Skin of body (tissue), 3 donors: ENCODE measurements at places on chromosomes 4 and X. TPM values are rescaled to one million over a fixed set of nuclear protein-coding genes. Genes with fewer than 3 reads are reported as not detected.
A peak's percentile ranks its signal among the peaks of the same experiment; 100 is the strongest.

DNA sequence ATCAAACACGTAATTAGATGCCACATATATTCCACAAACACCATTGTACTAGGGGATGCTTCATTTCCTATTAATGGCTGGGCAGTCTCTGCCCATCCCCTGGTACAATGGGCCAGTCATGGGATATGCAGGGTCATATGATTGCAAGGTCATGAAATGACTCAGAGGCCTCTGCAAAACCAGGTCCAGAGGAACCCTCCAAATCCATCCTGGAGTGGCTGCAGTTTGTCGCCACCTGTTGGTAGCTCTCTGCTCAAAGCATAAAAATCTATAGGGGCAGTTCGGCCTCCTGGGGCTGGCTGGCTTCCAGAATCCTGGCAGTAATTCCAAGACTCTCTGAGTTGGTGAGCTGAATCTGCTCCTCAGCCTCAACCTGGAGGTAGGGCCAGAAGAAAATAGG is 22.9 kb upstream of the PUDP start:
- no peak for DNase-seq

DNA sequence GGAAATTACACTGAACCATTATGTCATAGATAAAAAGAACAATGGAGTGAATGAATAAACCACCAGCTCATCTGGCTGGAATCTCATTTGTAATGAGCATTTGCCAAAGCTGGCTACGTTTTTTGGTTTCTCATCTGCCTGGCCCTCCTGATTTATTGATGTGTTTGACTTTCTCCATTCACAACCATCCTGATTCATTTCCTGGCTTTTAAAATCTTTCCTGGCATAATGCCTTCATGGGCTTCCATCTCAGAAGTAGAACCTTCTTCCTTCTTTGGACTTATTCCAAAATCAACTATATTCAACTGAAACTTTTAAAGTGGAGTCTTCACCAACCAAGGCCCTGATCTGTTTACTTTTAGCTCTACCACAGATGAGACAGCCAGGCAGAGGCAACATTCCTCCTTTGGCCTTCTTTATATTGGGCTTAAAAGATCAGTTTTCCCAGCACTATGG is 36.0 kb upstream of the ARSJ start:
- DNase-seq = no peak

DNA sequence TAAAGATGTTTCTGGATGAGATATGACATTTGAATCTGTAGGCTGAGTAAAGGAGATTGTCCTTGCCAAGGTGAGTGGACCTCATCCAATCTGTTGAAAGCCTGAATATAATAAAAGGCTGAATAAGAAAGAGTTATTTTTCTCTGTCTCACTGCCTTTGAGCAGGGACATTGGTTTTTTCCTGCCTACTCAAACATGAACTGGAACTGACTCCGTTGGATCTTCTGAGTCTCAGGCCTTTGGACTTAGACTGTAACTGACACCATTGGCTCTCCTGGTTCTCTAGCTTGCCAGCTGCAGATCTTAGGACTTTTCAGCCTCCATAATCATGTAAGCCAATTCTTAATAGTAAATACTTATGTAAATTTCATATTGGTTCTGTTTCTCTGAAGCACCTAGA is 43.5 kb downstream of the PPEF2 start:
- no peak for DNase-seq

GRCh38 chr4:189364032-189364449 is 576.6 kb upstream of the FRG1 start:
- no peak for DNase-seq

GRCh38 chr4:61507091-61507490 is 307.0 kb downstream of the ADGRL3 start:
- no peak for DNase-seq

DNA sequence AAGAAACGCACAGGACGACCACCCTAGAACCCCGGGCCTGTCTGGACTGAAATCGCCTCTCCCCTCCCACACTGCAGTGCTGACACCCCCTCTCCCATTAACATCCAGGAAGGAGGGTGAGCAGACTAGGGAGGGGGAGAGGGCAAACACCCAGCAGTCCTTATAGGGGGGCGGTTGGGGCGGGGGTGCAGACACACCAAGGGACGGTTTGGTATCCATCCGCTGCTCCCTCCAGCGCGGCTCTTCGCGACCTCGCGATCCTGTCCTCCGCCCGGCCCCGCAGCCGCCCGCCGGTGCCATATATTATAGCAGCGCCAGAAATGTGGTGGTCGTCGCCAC is 411 bp upstream of the GPRASP1 start:
- DNase-seq = no peak

DNA sequence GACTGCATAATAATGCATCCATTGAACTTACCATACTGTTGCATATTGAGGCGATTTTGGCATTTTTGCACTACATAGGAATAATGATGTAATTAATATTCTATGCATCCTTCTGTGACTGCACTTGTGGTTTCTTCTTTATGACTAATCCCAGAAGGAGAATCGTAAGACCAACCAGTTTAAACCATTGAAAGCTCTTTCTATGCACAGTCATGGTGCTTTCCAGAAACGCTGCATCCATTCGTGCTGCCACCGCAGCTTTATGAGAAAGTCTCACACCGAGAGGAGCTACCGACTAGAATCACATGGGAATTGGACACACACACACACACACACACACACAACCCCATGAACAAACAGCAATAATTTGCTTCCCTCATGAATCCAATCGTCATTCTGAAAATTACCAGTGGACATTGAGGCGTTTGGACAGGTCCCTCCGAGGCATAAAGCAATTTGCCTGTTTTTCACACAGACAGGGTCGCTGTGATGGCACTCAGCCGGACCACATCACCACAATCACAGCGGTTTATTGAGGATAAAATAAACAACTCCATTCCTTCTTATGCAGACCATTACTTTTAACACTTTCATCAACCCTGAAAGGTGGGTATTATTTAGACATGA is 64.2 kb downstream of the PACRGL start:
- DNase-seq = no peak

DNA sequence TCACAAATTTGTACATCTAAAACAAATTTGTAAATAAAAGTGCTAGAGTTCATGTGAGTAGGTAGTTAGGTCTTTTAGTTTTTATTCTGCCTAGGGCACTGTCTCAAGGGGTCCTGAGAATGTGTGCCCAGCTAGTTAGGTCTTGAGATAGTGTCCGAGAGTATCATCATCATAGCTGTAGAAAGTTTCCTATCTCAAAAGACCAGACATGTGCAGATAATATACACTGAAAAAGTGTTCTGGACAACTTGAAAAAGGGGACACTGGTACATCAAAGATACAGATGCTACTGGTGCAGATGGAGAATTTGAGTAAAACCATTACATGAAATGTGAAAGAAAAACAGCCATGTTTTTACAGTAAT is 1.8 kb upstream of the ZCCHC4 start:
- DNase-seq = no peak

- peak; percentile 62 for DNase-seq
These were observed 635.9 kb upstream of the FRG1 start for GRCh38 chr4:189304809-189305208.

DNA sequence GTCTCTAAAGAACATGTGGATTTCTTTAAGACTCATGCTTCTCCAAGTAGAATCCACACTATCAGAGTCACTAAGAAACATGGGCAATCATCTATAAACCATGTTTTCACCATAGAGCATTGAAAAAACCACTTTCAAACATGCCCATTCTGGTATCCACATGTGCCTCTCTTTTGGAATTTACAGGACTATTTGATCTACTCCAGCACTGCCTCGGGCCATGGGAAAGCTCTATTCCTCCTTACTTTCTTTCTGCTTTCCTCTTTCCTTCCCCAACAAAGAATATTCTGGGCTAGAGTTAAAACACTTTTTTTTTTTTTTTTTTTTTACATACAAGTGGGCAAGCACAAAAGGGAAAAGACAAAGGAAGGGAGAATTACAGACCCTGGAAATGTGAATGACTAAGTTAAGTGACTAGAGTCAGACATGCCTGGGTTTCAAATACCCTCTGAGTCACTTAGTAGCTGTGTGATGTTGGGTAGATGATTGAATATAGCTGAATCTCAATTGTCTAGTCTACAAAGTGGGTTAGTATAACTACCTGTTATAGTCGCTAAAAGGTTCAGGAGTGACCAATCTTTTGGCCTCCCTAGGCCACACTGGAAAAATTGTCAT is 847.7 kb upstream of the INTU start:
- DNase-seq = no peak

- no peak for DNase-seq
These were observed 98.0 kb downstream of the RELL1 start for GRCh38 chr4:37588150-37588549.

GRCh38 chr4:41561244-41561643 is 23.3 kb downstream of the LIMCH1 start:
- DNase-seq = no peak

GRCh38 chr4:189322426-189322825 is 618.2 kb upstream of the FRG1 start:
- no peak for DNase-seq

DNA sequence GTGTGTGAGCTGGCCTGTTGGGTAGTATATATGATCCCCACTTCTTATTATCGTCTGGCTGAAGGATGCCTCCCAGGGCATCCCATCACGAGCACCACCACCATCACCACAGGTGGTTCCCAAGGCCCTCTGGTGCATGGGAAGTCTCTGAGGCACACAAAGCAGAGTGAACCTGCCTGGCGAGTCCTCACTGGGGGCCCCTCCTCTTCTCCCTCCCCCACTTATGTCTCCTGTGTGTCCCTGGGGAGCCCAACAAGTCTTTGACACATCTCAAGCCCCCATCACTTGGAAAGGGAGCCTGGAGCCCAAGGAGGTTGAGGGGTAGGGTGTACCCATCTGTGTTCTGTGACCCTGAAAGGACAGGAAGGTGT is 45.5 kb upstream of the NKX1-1 start:
- DNase-seq = no peak

GRCh38 chrX:153214934-153215333 is 35.9 kb downstream of the MAGEA1 start:
- no peak for DNase-seq

- no peak for DNase-seq
These were observed 55.0 kb downstream of the SYTL5 start for GRCh38 chrX:38061335-38061734.

- DNase-seq = no peak
These were observed 48.6 kb upstream of the NAP1L5 start for GRCh38 chr4:88746206-88746605.

DNA sequence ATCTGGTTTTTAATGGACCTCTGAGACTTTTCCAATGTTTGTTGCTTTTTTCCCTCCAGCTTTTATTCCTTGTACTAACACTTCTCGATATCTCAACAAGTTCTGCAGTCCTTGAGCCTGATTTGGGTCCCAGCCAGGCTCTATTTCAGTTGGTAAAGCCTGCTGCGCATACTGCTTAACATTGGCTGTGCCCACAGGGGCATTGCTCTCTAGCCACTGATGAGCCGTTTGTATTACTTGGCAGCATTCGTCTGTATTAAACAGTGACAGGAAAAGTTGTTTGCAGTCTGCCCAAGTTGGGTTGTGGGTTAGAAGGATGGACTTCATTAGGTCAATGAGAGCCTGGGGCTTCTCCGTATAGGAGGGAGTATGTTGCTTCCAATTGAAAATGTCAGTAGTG is 59.6 kb upstream of the XAGE1B start:
- no peak for DNase-seq

GRCh38 chr4:150773729-150774449 is 191.9 kb downstream of the MAB21L2 start:
- no peak for DNase-seq

DNA sequence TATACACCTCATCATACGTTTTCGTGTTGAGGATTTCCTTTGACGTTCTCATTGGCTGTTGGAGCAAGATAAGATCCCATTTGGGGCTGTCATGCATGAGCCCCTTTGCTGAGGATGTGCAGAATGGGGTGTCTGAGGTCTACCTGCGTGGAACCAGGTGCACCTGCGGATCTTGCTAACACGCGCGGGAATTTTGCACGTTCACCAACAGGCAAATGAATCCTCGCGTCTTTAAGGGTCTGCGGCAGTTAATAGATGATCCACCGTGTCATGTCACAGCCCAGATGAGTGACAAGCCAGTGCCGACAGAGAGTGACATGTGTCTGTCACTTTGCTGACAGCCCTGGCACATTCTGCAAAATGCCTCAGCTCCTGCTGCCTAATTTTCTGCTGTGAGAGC is 56.3 kb upstream of the SHOX start:
- DNase-seq = no peak

DNA sequence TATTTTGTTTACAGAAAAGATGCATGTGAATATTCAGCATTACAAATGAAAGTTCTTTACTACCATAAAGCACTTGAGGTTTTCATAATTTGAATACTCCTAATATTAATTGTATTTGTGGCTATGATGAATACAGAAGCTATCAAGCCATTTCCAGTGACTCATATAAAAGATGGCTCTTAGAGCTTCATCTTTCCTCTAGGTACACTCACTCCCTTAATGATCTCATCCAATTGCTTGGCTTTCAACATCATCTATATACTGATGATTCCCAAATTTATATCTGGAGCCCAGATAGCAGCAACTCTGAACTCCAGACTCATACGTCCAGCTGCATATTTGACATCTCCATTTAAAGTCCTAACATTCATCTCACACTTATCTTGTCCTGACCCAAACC is 183.4 kb upstream of the FAM241A start:
- DNase-seq = no peak

DNA sequence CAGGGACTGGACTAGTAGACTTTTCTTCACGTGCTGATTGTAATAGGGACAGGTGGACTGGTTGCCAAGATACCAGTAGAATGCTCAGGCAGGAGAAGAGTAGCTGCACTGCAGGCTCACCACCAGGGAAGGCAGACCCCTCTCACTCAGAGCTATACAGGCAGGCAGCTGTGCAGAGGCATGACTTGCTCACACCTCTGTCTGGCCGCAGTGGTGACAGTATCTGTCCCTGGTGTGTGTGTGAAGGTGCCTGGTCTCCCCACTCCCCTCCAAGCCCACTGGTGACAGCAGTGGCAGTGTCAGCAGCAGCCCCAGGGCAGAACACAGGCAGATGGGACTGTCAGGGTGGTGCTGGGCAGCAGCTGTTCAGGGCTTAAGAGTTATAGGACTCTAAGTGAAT is 140.7 kb downstream of the RPS6KA6 start:
- DNase-seq = no peak

NPY2R gene
- total RNA-seq = 0.20 TPM

GLOD5 gene
- not detected for total RNA-seq

ERCC6L gene
- total RNA-seq = 1.8 TPM

FDCSP gene
- total RNA-seq = not detected

POU3F4 gene
- total RNA-seq = 0.10 TPM

PPP1R2C gene
- total RNA-seq = not detected

FGF13 gene
- 15.4 TPM for total RNA-seq

SPANXD gene
- not detected for total RNA-seq

PCYT1B gene
- total RNA-seq = 0.49 TPM

ZCCHC12 gene
- total RNA-seq = 0.39 TPM

ETDC gene
- total RNA-seq = not detected

GAGE1 gene
- not detected for total RNA-seq

CYTL1 gene
- 8.9 TPM for total RNA-seq

EPGN gene
- 29.6 TPM for total RNA-seq
